ENCODE measurements at places on chromosomes 7 and 10.

DNA sequence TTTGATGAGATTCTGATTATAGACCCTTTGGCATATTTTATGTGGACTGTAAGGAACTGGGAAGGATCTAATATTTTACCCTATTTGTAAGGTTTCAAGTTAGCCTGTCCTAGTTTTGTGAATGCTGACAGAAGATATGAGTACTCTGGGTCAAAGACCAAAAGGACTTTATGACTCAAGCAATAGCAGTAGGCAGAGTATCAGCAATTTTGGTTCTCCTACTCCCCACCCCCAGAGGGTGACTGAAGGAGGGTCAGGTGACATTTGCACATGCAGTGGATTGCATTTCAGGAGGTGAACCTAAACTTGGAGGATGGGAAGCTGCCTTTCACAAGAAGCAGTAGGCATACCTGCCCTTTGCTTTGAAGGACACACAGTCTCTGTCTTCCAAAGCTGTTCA, 84.0 kb upstream of the KLF6 start:
- no peak for DNase-seq

DNA sequence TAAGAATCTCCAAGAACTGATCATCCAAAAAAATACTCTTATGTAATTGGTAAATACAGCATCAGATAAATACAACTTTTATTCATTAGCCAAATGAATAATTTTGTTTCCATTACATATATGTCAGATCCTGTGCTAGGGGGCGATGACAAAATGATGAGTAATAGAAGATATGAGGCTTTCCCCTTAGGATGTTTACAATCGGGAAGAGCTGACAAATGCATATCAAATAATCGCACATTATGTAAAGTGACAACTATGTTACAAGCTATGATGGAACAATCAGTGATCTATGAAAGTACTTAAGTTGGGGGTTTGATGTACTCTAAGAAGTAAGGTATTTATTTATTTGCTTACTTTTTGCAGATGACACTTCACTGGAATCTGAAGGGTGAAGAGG, 465.6 kb upstream of the VSTM2A start:
- no peak for DNase-seq

DNA sequence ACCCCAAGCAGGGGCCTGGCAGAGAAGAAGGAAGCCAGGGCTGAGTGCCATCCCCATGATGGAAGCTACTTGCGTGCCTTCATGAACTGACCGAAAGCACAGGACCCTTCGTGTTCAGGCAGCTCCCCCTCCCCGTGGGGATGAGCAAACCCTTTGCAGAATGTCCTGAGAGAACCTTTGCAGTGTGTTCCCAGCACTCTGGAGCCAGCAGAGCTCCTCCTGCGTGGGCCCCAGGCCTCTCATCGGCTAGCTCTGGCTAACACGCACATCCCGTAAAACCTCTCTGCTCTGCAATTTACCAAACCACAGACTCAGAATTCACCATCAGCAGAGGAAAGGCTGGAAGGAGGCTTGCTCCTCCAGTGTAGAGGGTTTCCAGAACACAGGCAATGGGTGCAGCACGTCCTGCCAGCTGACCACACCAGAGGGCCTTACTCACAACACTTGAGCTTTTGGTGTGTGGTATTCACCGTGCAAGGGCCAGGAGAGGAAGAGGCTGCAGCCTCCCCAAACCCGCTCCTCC, 3.1 kb downstream of the SH3PXD2A start:
- DNase-seq, result no peak

DNA sequence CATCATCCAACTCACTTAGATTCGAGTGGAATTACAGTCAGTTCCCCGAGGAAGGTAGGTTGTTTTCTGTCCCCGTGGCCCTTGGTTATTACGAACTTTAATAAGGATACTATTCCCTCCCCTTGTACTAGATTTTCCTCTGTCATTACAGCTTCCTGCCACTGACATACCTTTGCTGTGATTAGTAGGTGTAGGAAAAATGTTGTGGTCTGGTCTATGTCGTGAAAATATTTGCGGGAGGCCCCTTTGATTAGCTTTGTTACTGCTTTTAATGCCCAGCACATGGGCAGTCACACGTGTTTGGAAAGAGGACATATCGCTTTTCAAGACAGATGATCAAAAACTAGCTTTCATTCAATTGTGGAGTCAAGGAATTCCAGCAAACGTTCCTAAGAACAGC, 92.2 kb downstream of the GATA3 start:
- DNase-seq, result no peak

DNA sequence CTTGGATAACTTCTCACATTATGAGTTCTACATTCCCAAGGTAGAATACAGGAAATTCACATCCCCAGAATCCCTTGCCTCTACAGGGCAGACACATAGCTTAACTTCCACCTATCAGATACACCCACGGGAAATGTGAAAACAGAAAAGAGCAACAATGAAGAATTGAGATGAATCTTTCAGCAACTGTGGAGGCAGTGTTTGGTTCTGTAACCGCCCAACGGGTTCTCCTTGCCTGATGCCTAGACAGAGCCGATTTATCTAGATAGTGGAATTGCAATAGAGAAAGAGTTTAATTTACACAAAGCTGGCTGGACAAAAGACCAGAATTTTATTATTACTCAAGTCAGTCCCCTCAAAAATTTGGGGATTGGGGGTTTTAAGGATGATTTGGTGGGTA, 138.8 kb downstream of the MTPAP start:
- no peak for DNase-seq

GRCh38 chr7:134903073-134903790, 83.1 kb upstream of the AGBL3 start:
- DNase-seq, result no peak

DNA sequence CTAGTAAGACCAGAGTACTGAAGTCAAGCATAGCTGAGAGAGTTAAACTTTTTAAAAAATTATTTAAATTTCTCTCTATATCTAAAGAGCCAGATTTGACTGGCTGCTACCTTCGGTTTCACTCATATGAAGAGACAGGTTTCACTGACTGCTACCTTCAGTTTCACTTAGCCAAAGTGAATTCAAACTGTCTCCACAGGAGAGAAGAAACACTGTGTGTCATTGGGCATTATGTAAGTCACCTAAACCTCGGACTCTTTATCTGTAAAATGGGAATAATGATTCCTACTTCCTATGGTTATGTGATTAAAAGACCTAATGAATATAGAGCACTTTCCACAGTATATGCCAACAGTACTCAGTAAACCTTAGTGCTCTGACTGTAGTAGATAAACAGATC, 41.6 kb upstream of the MET start:
- DNase-seq, result no peak
